ENCODE measurements at places on chromosomes 6 and 20.

- no peak for DNase-seq
These were observed 2.6 kb upstream of the TAAR6 start for GRCh38 chr6:132567566-132567965.

GRCh38 chr6:161079566-161080262, 88.1 kb downstream of the MAP3K4 start:
- peak; percentile 25 for DNase-seq

DNA sequence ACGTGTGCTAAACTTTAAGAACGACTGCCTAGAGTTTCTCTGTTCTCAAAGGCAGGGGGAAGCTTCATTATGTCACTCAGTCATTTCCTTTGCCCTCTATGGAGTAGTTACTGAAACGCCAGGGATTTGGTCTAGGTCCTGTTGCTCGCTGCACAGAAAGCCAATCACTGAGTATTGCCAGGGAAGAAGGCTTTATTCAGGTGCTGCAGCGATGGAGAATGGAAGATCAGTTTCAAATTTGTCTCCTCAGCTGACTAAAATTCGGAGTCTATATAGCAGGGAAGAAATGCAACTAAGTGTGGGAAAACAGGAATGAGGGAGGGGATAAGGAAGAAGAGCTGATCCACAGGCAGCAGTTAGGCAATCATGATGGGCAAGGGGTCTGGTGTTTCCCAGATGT, 75.8 kb downstream of the QRSL1 start:
- no peak for DNase-seq

- no peak for DNase-seq
These were observed 88.6 kb upstream of the ARID1B start for GRCh38 chr6:156688620-156688971.

DNA sequence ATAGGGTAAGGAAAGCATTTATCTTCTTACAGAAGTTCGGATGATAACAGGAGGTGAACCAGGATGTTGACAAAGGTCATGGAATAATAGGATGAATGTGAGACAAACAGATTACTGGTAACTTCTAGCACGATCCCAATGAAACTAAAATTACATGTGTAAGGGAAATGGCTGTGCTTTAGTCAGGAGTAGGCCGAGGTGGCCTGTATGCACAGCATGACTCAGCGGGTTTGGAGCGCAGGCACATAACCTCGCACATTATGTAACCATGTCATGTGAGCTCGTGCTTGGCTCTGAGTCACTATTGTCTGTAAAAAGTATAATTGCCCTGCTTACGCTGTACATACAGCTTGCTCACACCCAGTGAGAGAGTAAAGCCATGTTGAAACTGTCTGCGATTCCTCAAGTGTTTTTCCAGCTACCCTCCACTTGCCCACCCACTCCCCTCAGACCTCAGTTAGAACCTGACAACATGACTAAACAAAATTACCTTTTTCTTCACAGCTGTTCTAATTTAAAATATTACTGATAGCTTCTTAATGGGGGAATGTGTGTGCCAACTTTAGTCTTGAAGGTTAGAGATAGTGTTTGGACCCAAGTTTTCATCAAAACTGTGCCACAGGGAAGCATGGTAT, 8.2 kb downstream of the CYB5R4 start:
- DNase-seq, result no peak

GRCh38 chr6:21942897-21943296, 349.3 kb downstream of the SOX4 start:
- DNase-seq, result no peak

GRCh38 chr20:9442858-9443257, 71.5 kb upstream of the LAMP5 start:
- no peak for DNase-seq

GRCh38 chr6:137830511-137830911, 36.5 kb upstream of the TNFAIP3 start:
- no peak for DNase-seq

DNA sequence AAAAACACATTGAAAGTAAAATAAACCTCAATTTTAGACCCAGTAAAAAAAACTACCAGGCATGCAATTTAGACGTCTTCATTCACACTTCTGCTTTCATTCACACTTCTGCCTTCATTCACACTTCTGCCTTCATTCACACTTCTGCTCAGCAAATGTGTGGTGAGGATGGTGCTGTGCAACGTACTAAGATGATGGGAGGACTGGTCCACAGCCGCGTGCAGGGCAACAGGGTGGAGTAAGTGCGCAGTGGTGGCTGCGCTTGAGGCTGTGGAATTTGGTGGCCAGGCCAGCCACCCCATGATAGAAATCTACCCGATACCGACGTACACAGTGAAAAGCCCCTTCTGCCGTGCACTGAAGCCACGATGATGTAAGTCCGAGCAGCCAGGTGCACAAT, 114.3 kb upstream of the CD93 start:
- DNase-seq, result no peak

GRCh38 chr6:151475653-151476523, 17.9 kb upstream of the CCDC170 start:
- DNase-seq, result peak; percentile 43

- DNase-seq, result no peak
These were observed 43.5 kb downstream of the ZFAND3 start for GRCh38 chr6:37862992-37863391.

DNA sequence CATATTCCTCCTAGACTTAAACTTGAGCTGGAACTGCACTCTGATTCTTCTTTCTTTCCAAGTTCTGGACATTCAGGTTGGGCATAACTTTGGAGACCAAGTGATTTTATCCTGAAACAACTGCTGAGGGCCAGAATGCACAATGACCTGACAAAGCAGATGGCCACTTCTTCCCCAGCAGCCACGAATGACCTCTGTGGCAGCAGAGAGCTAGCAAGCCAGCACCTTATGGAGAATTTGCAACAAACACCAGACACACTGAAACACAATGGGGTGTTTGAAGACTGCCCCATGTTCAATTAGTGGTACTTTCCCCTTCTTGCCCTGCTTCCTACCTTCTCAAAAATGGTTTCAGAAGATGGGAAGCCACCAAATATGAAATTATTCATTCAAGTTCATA, 4.2 kb upstream of the TENT5A start:
- no peak for DNase-seq

- DNase-seq, result no peak
These were observed 159.8 kb upstream of the GGTLC1 start for GRCh38 chr20:24148372-24148771.

DNA sequence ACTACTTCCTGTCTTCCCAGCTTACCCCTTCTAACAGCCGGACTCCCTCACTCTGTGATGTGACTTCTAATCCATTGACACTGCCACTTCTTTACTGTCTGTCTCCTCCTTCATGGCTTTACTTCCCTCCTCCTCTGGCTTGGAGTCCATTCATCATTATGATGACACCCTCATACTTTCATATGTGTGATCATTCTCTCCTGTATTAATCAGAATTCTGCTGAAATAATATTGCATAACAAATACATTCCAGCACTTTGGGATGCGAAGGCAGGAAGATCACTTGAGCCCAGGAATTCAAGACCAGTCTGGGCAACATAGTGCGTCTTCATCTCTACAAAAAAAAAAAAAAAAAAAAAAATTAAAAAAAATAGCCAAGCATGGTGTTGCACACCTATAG, 147.9 kb upstream of the BTBD3 start:
- DNase-seq, result no peak

GRCh38 chr6:39018103-39018502, 30.5 kb upstream of the GLP1R start:
- DNase-seq, result no peak

GRCh38 chr20:4830696-4831095, 109.0 kb downstream of the PRND start:
- no peak for DNase-seq

- DNase-seq, result no peak
These were observed 107.8 kb upstream of the RNF217 start for GRCh38 chr6:124854338-124854922.

GRCh38 chr20:49928411-49929141, 7.6 kb upstream of the RNF114 start:
- peak; percentile 75 for DNase-seq

DNA sequence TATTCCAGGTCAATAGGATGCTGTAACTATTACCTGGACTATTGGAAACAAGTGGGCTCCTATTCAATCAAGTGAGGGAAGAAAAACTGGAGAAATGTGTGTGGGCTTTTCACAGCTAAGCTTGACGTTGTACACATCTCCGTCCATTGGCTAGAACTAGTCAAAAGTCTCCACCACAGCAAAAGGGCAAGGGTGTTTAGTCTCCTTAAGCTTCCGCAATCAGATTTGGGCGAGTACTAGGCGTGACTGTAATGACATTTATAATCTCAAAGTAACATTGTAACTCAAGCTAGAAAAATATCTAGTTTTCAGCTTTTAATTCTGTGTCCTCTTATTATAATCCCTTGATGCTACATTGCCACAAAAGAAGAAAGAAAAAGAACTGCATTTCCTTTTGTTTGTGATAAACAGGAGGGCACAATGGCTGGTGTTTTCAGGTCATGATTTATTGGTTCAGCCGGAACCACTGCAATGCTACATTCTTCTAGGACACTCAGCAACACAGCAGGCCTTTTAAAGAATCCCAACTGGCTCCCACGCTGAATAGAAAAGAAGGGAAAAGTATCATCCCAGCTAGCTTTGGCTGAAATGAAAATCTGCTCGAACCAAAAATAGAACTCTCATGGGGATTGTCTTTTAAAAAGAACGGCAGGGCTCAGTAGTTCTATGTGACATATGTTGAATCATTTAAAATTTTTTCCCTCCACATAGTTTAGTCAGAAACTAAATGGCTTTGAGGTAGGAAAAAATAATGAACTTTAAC, 387.7 kb downstream of the BTBD3 start:
- DNase-seq, result no peak

- DNase-seq, result no peak
These were observed 1.3 kb upstream of the SMPDL3A start for GRCh38 chr6:122787721-122788120.

DNA sequence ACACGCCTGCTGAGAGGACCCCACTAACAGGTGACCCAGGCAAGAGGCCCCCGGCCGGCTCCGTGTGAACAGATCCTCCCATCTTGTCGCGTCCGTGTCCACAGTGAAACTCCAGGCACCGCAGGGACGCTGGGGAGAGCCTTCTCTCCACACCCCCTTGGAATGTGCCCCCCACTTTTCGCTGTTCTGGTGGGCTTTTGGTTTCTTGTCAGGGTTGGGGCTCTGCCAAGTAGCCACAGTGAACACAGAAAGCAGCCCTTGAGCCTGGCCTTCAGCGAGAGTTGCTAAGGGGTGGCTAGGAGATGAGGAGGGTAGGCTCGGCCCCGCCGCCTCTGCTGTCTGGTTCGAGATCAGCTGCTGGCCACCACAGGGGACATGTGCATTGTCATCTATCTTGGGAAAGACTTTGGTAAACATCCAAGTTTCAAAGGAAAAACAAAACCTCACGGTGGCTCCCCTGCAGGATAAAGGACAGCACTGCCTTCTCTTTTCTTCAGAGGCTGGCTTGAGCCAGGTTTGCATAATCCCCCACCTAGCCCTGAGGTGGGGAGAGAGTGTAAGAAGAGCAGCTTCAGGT, 22.7 kb downstream of the SYNDIG1 start:
- DNase-seq, result no peak

DNA sequence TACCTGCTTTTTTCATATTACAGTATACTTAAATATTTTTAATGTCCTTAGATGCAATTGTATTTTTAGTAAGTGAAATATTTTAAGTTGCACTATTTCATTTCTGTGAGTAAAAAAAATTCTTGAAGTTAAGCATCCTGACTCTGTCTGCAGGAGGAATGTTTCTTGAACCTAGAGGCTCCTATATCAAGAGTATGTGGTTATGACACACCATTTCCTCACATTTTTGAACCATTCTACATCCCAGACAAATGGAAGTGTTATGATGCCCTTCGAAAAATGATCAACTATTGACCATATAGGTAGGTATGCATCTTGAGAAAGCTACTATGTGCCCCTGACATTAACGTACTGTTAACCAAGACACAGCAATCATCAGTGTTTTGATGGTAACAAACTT, 237.0 kb downstream of the BCKDHB start:
- no peak for DNase-seq

GRCh38 chr6:160853946-160854345, 137.6 kb upstream of the MAP3K4 start:
- DNase-seq, result no peak

GRCh38 chr6:81486234-81486633, 266.2 kb downstream of the TENT5A start:
- no peak for DNase-seq

- no peak for DNase-seq
These were observed 80.3 kb upstream of the CNKSR3 start for GRCh38 chr6:154590756-154591155.

All from stimulated activated CD4-positive, alpha-beta T cell treated with anti-CD3 and anti-CD28 coated beads, Interleukin-1b, Interleukin-23, amount 100 ng/mL, for 24 hours (primary cell).